ENCODE measurements at places on chromosomes 1 and 21.

GRCh38 chr1:21294266-21294989 is 4.2 kb upstream of the ECE1 start:
- no peak for DNase-seq

GRCh38 chr1:30192969-30193630 is 530.3 kb downstream of the MATN1 start:
- no peak for DNase-seq

DNA sequence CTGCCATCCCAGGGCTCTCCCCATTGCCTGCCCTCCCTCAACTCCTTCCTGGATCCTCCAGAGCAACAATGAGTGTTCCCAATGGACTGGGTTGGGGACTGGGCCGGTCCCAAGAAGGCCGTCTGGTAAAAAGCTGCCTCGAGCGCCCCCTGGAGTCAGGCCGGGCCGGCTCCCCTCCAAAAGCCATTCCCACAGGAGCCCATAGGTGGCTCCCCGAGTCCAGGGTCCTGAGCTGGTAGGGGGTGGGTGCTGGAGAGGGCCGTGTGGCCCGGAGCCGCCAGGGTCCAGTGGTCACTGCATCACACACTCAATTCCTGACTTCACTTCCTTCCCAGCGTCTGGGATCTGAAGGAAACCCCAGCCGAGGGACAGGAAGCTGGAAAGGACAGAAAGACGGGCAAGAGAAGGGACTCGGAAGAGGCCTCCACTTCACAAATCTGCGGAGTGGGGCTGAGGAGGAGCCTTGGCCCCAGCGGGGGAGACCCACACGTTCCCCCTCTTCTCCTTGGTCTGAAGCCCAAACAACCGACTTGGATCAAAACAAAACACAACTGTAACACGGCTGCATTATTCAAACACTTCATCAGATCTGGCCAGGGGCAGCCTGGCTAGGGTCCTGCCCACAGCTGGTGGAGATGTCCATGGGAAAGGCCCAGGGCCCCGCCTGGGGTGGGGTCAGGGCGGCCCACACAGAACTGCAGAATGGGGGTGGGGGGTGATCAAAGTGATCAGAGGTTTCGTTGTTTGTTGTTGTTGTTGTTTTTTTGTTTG is 10.9 kb upstream of the ALDH4A1 start:
- peak; percentile 23 for DNase-seq

DNA sequence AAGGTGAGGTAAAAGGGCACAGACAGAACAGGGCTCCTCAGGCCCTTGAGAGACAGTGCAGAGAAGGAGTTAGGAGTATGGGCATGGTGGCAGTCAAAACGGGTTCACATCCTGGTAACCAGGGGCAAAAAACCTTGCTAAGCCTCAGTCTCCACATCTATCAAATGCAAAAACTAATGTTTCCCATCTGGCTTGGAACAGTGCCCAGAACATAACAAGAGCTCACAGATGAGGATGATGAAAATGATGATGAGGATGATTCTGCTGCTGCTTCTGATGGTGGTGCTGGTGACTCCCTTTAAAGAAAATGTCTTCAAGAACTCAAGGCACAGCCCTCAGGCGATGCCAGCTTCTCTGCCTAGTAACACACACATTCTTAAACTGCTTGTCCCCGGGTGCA is 24.1 kb downstream of the HHIPL2 start:
- no peak for DNase-seq

- no peak for DNase-seq
These were observed 2.5 kb upstream of the GRHL3 start for GRCh38 chr1:24316645-24317044.

GRCh38 chr1:44238660-44239059 is 25.4 kb downstream of the DMAP1 start:
- DNase-seq: no peak

DNA sequence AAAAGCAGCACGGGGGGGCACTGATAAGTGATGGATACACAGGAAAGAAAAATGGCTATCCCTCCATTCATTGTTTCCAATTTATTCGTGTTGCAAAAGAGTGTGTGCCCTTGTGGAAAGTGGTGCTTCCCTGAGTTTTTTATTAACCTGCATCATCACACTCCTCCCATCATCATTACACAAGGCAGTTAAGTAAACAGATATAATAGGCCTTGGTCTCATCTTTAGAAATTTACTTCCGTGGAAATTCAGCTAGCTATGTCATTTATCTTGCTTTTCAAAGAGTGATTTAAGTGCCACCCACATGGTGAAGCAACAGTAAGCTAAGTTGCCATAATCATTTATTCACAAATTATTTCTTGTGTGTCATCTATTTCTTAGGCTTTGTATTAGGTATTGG is 473.3 kb downstream of the NEGR1 start:
- DNase-seq: no peak

DNA sequence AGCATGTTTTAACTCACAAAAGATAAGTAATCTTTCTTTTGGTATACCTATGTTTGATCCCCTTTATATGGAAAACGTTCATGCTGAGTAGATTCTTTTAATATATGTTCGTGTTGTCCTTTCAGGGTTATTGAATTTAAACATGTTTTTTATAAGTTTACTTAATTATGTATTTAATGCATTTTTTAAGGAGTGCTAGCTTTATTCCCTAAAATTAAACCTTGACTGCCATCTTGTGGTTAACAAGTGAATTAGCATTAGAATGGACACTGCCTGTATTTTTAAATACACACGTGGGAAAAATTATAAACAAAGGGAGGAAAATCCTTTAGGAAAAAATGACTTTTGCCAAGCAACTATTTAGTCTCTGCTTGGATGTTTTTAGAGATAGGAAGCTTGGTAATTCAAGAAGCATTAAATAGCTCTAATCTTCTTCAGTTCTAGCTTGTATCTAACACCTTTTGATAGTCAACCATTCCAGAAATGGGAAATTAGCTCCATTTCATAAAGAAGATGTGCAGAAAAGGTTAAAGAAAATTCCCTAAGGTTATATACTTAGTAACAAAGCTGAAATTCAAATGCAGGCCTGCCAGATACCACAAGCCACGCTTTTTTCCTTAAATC is 43.0 kb downstream of the UBE2U start:
- peak; percentile 44 for DNase-seq

DNA sequence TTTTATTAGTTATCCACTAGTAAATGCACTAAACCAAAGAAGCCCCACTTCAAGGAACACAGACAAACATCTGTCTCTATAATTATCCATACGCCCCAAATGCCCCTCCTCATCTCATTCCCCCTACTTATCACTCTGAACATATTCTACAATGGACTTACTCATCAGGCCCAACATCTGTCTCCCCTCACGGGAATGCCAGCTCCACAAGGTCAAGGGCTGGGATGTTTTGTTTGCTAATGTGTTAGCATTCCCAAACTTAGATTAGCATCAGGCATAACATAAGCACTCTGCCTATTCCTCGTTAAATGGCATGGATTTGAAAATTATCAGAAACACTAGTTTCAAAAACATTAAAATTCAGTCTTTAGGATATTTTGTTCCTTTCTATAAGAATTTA is 279.5 kb downstream of the DSCAM start:
- peak; percentile 48 for DNase-seq

DNA sequence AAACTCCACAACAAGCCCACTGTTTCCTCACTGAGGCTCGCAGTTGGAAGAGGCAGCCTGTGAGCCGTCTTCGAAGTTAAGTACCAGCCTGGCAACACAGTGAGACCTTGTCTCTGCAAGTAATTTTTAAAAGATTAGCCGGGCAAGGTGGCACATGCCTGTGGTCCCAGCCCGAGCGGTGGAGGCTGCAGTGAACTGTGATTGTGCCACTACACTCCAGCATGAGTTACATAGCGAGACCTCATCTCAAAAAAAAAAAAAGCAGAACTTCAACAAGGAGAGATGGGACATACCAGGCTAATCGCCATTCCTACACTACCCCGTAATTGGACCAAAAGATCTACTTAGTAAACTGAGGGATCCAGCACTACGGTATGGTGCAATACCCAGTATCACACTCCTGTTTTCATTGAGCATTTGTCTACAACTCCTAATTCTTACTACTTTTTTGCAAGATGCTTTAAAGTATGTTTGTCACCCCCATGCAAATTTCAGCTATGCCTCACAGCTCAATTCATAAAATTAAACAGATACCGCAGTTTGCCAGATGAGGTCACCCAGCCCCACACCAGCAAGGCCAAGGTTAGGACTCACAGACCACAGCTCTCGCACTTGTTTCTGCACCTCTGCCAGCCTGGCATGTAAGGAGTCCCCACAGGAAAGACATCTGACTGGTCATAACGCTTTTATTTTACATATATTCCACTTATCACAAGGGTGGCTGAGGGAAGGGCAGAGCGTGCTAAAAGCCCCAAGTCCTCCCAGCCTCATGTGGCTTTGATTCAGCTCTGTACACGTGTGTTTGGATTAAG is 21.0 kb downstream of the SDE2 start:
- no peak for DNase-seq

- DNase-seq: no peak
These were observed 88.6 kb upstream of the LYPLAL1 start for GRCh38 chr1:219085082-219085481.

DNA sequence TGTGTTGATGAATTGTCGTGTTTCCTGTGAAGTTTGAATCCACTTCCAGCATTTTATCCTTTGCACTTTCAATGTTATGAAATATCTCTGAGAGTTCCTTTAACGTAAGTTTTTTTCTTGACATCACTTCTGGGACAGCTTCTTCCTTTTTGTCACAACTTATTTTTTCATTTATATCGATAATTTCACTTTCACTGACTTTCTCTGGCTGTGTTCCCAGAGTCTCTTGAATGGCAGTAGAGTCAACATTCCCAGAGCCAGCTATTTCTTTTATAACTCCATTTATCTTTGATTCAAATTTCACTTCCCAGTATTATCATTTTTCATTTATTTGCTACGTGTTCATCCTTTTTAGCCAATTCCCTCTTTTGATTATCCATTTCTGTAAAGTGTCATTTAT is 256.5 kb downstream of the PAPPA2 start:
- DNase-seq: no peak

DNA sequence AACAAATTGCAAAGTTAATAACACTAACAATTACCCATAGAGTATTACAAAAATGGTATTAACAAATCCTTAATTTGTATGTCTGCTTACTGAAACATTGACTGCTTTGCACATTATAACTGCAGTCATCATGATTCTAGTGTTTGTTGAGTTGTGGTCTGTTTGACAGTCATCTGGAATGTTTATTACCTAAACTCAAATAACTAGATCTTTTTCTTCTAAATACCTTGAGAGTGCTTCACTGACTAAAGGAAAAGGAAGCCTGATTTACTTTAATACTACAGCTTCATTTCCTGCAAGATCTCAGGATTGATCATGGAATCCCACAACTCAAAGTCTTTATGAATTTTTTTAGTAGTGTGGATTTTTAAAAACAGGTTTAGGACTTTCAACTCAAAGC is 70.0 kb downstream of the HMCN1 start:
- no peak for DNase-seq

GRCh38 chr1:2308844-2309243 is 80.7 kb downstream of the SKI start:
- DNase-seq: no peak

Measured in DMS 273 treated with DMSO at 0.1 percent for 48 hours (cell line).